ENCODE measurements at places on chromosomes 2 and 18.

- no peak for DNase-seq
Measured at GRCh38 chr18:37698508-37699040, 133.0 kb upstream of the CELF4 start.

GRCh38 chr18:35432565-35433001 lies 55.4 kb upstream of the ZNF396 start:
- no peak for DNase-seq

DNA sequence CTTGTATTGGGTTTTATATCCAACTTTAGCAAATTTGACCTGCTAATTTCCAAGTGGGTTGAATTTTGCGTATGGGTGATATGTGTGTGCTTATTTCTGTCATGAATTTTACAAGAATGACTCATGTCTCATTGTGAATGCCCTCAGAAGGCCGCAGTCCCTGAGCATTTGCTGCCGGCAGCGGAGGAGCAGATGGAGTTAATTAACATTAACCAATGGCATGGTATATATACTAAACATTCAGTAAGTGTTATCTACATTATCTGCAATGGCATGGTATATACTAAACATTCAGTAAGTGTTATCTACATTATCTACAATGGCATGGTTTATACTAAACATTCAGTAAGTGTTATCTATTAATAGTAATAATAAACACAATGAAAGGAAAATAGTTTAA lies 90.1 kb downstream of the DOK6 start:
- no peak for DNase-seq

DNA sequence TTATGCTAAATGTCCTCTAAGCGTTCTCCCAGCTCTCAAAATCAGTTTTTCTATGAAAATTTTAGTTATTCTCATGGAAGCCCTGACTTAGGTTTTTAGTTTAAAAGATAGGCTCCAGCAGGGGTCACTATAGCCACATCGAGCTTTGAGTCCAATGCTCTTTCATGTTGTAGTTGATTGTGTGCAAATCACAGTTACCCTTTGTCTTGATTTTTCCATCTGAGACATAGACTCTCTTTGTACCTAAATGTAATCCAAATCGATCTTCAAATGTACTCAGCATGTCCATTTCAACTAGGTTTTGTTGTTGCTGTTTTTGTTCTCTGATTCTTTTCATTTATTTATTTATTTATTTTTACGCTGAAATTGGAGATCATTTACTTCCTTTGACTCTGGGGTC lies 26.4 kb upstream of the MSTN start:
- peak; percentile 73 for DNase-seq

DNA sequence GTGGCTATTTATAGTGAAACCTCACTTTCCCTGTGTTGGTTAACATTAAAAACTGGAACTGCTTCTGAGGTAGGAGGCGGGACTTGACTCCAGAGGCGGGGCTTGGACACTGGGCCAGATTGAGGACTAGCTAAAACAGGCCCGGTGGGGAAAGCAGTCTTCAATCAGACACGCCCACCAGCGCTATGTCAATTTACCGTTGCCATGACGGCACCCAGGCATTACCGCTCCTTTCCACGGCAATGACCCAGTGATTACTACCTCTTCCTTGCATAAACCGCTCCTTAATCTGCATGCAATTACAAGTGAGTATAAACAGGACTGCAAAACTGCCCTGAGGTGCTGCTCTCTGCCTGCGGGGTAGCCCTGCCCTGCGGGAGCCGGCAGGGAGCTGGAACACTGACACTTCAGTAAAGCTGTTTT lies 35.3 kb downstream of the LRRFIP1 start:
- peak; percentile 38 for DNase-seq

- DNase-seq: peak; percentile 30
Measured at GRCh38 chr2:172093416-172094293, 8.3 kb downstream of the DLX1 start.

DNA sequence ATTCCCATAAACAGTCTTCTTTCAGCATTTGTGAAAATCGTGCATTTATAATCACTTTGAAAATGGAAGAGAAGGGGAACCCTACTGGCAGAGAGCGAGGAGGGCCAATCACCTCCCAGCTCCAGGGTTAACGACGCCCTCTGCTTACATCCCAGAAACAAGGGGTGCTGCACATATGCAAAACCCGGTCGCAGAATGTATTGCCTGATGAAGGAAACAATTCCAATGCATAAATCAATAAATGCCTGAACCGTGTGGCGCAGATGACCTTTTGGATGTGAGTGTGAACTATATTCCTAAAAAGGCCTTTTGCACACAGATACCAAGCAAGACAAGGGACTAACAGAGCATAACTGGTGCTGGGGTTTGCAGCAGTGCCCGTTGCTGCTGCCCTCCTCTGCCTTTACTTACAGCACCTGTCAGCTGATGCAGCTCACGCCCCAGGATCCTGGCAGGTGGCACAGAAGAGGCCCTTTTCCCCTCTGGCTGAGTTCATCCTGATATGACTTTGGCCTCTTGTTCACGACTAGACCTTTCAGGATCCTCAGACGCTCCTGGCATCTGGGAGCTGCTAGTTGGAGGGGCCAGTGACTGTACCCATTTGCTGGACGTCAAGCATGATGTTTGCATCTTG lies 67.8 kb downstream of the MYT1L start:
- DNase-seq: no peak

DNA sequence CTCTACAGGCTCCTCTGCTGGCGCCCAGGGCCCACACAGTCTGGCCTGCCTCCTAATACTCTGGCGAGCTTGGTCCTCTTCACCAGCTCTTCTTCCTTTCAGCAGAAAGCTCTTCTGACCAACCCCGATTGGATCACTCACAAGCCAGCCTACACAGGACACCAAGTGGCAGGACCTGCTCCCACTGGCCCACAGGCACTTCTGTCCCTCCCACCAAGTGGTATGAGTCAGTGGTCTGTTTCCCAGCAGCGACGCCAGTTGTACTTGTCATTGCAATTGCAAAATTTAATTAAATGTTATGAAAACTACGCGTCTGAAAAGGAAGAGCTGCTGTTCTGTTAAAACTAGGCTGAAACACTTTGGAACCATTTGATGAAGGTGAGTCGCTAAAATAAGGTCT lies 46.7 kb downstream of the NDUFA10 start:
- DNase-seq: no peak
